ENCODE measurements at places on chromosomes 4 and X.

GRCh38 chr4:99591757-99592156, 17.1 kb downstream of the MTTP start:
- DNase-seq = no peak

- no peak for DNase-seq
These were observed 237.2 kb upstream of the ITM2A start for GRCh38 chrX:79604364-79604763.

DNA sequence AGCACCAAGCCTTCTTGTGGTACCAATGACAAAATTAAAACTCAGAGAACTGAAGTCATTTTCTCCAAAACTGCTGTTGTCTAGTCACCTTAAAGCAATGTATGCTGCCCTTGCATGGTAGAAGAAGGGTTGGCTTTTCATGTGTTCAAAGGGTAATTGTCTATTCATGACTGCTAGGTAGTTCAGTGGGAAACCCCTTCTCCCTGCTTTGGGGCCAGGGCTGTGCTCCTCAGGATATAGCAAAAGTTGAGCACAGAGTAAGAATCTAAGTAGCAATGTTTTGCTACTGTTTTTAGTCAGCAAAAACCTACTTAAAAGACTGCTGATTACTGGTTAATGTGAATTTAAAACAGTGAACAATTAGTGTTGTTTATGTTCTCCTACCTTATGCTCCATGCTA, 30.8 kb upstream of the FAM9B start:
- DNase-seq = no peak

DNA sequence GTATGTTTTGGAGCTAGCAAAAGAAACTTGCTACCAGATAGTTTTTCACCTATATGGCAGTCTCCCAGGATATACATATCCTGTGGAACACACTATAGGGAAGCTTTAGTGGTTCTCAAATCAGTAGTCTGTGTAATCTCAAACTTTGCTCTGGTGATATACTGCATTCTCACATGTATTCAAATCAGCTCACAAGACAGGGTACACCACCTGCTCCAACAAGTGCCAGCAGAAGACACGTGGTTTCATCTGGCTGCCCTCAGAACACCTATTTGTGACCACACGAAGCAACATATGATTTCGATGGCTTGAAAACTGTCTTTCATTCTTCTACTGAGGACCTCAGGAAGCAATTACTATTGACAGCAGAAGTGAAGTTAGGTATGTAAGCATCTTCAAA, 37.7 kb downstream of the BCLAF3 start:
- DNase-seq = no peak

DNA sequence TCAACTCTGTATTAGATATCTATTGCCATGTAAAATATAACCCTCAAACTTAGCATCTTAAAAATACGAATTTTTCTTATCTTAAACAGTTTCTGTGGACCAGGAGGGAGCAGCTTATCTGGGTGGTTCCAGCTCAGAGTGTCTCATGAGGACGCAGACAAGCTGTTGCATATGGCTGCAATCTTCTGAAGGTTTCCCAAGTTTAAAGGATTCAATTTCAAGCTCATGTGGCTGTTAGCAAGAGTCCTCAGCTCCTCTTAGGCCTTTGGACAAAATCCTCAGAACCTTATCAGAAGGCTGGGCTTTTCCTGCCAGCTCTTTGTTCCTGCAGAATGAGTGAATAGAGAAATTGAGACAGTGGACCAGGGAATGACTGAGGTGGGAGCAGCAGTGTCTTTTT, 2.8 kb upstream of the CTSO start:
- no peak for DNase-seq

Measured in kidney epithelial cell (primary cell).